ENCODE measurements at places on chromosomes 12 and 14.

GRCh38 chr14:104532191-104532555 is 47.4 kb upstream of the C14orf180 start:
- DNase-seq: no peak

- no peak for DNase-seq
Measured at GRCh38 chr12:234019-234418, 20.1 kb upstream of the SLC6A12 start.

DNA sequence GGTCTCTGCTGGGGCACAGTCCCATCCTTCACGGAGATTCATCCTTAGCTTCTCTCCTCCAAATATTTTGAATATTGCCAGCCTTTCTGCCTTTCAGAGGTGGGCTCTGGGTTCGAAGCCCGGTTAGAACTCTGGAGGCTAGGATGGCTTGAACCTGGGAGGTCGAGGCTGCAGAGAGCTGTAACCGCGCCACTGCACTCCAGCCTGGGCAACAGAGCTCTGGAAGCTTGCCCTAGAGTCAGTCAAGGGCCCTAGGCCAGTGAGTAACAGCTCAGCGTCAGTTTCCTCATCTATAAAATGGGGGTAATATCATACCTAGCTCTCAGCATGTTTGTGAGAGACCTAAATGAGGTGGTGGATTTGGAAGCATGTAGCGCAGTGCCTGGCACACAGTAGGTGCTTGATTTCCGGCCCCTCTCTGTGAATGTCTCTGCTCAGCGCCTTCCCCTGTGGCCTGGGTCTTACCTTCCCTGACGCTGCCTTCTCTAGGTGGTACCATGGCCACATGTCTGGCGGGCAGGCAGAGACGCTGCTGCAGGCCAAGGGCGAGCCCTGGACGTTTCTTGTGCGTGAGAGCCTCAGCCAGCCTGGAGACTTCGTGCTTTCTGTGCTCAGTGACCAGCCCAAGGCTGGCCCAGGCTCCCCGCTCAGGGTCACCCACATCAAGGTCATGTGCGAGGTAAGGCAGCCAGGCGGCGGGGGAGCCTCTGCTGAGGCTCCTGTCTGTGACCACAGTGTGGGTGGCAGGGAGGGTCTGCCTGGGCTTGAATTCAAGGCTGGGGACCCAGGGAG is 3.4 kb downstream of the PTPN6 start:
- DNase-seq: no peak

GRCh38 chr14:65877624-65878023 is 465.1 kb downstream of the FUT8 start:
- DNase-seq: no peak

- DNase-seq: no peak
Measured at GRCh38 chr12:76915361-76916169, 36.7 kb upstream of the CSRP2 start.
